Upper lobe of left lung (tissue), 6 donors: ENCODE measurements at places on chromosomes 6 and 20.

GRCh38 chr6:118761645-118762044 lies 110.3 kb upstream of the CEP85L start:
- no peak for DNase-seq

DNA sequence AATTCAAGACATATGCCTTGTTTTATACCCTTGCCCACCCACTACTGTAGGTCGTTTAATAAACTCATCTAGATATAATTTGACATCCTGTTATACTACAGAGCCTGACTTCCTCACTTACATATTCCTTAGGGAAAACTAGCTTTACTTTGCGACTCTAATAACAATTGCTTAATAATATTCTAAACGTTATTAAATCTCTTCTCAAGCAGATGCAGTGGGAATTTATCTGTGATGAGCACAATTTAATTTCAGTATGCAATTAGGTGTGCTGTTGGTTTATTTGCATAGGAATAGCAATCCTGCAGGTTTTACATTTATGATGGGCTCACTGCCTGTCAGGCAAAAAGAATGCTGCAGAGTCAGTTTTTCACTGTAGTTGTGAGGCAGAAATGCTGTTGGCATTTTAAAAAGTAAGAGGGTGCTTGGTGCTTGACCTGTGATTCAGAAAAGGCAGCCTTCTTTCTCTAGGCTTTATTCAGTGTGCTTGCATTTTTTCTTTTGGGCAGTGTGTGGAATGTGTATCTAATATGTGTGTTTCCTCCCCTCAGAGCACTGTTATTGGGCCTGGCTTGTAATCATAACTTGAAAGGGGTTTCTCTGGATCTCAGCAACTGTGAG lies 152.3 kb upstream of the SCGN start:
- no peak for DNase-seq

- DNase-seq: no peak
Measured at GRCh38 chr20:2337142-2337541, 41.3 kb downstream of the TGM3 start.

- DNase-seq: no peak
Measured at GRCh38 chr6:51349857-51350256, 531.2 kb downstream of the TFAP2B start.

DNA sequence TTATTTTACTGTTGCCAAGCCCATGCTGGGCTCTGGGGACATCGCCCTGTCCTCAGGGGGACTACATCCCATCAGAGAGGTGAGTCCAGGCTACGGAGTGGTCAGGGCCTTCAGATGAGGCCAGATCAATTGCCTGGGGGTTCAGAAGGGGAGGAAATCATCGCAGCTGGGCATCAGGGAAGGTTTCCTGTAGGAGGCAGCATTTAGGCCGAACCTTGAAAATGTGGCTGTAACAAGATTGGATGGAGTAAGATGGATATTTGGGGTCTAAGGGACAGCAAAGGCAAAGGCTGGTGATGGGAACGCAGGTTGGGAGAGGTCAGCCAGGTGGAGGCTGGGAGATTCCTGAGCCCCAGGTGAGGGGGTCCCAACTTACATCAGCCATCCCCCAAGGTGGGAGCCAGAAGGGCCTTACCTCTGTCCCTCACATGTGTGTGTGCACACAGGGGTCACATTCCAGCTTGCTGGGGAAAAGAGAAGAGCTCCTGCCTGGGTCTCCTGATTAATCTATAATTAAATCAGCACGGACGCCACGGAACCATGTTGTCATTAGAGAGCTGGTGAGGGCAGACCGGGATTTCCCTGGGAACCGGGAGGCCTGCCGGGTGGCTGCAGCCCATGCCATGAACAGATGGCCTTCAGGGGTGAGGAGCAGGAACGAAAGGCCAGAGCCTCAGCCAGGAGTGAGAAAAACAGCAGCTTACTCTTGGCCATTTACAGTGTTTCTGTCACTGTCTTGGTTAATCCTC lies 30.5 kb upstream of the DLGAP4 start:
- no peak for DNase-seq

DNA sequence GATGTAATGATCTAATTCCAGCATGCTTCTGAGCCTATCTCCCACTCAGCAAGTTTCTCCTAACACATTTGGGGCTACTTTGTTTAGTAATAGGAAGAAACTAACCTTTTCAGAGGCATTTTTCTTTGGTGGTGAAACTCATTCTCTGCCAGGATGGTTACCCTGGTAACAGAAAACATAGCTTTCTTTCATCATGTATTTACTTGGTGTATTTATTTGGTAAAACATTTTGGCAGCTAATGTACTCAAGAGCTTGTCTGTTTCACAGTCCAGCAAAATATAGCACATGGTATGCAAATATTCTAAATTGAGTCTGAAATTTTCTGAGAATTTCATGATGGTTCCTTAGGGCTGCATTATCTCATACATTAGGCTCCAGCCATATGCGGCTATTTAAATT lies 100.0 kb downstream of the SLC35B3 start:
- no peak for DNase-seq

GRCh38 chr6:24252280-24252679 lies 105.6 kb downstream of the DCDC2 start:
- no peak for DNase-seq

- no peak for DNase-seq
Measured at GRCh38 chr6:111805511-111806164, 67.6 kb downstream of the FYN start.

DNA sequence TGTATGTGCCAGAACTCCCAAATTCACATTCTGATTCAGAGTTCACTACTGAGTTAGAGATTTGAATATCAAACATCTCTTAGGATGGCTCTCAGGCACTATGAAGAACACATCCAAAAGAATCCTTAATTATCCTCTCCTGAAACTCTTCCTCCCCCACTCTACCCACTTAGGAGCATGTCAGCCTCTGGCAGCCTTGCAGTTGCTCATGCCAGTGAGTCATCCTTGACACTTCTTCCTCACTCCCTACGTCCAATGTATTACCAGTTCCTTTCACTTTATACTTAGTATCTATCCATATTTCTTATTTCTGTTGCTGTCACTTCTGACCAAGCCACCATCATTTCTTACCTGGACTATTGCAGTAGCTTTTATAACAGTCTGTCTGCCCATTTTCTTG lies 192.0 kb upstream of the IMPG1 start:
- DNase-seq: no peak

GRCh38 chr20:61771805-61772350 lies 293.8 kb downstream of the TAF4 start:
- DNase-seq: no peak

DNA sequence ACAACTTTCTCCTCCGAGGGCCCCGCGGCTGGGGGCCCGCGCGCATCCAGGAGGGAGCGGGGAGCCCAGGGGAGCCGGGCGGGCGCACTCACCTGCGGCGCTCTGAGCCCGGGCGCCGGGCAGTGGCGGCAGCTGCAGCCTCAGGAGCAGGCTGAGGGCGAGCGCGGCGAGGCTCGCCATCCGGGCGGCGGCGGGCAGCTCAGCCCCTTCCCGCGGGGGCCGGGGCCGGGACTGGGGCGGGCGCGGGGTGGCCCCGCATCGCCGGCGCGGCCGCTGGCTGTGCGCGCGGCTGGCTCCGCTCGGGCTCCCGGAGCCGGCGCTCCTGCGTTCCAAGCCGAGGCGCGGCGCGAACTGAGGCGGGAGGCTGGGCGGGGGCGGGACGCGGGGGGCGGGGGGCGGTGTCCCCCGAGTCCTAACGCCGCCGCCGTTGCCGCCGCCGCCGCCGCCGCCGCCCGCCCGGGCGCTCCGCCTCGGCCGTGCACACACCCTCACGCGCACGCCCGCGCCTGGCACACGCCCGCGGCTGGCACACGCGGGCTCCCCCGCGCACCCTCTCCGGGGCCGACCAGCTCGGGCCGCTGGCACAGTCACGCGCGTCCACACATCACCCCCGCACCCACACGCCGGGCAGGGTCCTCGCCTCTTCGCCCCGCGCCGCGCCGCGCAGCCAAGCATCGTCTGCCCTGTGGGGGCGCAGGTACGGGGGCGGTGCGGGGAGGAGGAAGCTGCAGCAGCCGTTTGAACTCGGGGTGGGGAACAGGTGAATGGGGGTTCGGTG lies at the start of gene PTPRT:
PTPRT (minus strand) TSS at position 353 of the 778 bp plus-strand sequence; CDS start at position 180, 173 bp downstream.
- DNase-seq: no peak
